ENCODE measurements at places on chromosomes 7 and 10.

GRCh38 chr7:135645296-135645904 lies 16.9 kb upstream of the STMP1 start:
- no peak for DNase-seq

DNA sequence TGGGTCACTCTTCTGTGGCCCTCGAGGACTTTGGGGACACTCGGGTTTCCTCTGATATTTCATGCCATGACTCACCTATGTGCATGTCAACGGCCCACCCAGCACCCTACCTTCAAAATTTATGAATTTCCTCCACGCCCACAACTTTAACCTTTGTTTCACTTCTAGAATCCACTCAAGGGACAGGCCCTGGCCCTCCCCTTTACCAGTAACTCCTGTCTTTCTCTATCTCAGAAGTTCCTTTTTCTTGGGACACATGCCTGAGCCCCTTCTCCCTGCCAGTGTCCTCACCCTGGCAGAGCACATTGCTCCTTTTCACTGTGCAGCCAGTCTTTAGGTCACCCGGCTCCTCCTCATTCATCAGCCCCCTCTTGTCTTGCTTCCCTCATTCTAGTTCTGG lies 282.5 kb upstream of the KLF6 start:
- DNase-seq: no peak

DNA sequence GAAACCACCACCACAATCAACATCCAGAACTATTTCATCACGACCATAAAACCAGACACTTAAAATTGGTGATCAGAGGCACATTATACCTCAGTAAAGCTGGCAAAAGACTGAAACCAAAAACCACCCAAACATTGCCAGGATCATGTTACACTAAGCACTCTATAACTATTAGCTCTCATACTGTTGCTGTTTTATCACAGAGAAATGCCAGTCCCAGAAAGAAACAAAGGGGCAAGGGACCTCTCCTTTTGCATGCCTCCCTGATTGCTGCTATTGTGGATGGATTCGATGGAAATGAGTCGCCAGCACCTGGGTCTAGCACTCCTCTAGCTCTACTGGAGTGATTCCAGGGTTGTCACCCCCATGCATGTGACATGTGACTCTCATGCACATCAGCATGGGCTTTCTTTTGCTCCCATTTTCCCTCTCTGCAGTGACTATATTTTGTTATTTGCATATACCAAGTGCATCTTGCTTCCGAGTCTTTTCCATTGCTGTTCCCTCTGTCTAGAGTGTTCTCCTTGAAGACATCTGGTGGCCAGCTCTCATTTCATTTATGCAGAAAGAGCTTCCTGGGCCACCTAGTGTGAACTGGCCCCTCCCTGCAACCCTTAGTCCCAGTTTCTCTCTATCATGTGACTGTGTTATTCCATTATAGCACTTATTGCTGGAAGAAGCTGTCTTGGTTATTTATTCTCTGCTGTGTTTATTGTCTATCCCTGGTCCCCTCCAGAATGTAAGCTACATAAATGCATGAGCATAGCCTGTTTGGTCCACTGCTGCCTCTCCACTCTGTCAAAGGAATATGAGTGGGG lies 300.6 kb downstream of the PLXNA4 start:
- no peak for DNase-seq

DNA sequence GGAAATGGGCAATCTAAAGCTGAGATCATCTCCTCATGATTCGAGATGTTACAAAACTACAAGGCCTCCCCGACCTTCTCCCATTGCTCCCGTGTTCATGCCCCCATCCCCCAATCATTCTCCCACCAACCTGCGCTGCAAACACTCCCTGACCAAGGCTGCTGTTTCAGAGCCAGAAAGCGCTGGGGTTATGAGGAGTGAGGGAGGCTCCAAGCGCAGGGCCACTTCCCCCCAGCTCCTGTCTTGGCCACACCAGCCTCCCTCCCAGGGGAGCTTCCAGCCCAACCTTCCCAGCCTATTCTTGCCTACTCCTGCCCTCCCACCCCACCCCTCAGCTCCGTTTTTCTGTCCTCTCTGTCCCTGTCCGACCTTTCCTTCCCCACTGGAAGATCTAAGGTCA lies 14.7 kb upstream of the NODAL start:
- no peak for DNase-seq

DNA sequence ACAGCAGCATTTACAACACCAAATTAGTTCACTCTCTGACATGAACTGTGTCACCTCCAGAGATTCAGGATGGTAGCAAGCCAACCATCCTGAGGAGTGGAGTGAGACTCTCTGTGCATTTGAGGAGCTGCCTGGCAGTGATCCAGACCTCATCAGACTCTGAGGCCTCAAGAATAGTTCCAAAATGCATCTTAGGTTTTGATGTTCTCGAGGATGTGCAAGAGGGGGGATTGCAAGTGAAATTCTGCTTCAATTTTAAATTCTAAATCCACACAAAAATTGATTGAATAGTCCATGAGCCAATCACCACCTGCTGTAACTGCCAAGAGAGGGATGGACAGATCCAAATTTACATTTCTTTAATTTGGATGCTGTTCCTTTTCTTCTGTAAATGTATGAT lies 49.7 kb downstream of the SLK start:
- DNase-seq: no peak

- no peak for DNase-seq
Measured at GRCh38 chr7:83640731-83641537, 8.0 kb downstream of the SEMA3E start.

DNA sequence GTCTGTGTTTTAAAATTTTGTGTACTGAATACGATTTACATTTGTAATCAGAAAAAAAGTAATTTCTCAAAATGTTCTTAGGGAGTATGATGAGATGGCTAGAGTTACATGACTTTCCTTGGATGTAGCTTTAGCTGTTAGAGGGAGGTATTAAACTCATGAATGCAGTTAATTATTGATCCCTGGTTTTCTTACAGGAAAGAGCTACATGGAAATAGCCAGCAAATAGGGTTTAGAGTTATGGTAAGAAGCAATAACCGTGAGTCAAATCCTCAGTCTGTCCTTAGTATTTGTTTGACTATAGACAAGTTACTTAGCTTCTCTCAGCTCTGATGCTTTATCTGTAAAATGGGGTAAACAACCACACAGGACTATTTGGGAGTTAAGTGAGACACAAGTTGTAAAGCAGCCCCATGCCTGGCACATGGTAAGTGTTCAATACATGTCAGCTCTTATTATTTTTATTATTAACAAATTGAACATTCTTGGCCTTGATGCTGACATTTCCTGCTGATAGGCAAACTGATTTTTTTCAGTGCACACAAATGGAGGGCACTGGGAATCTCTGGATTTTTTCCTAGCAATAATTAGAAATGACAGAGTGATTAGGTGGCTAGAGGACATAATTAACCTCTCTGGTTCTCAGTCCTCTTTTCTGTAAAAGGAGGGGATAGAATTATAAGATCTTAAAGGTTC lies 204.5 kb upstream of the PHYHIPL start:
- no peak for DNase-seq

DNA sequence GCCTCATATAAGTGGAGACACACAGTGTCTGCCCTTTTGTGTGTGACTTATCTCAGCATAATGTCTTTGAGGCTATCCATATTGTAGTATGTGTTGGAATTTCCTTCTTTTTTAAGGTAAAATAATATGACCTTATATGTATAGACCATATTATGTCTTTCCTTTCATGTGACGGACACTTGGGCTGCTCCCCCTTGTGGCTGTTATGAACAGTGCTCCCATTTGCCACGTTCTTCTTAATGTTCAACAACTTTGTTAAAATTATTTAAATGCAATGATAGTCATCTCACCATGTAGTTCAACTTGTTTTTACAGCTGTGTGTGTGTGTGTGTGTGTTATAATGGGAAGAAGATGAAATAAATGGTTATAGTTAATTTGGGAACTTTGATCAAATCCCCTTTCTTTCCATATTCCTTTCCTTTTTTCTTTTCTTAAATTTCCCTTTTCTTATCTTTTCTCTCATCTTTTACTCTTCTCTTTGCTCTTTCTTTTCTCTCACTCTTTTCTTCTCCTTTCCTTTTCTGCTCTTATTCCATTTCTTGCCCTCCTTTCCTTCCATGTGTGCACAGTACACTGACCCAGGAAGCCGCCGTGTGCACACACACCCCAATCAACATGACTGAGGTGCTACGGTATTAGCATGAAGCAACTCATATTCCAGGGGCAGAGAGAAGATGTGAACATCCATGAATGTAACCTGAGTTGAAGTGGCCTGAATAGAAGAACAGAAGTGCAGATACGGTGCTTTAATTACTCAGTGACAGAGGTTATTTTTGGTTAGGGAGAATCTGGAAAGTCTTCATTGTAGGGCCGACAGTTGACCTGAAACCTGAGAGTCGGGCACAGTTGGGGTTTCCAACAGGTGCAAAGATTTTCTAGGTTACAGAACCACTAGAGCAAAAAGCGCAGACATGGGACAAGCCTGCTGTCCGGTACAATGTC lies 596.6 kb downstream of the SDK1 start:
- DNase-seq: peak; percentile 36

GRCh38 chr7:98834949-98835348 lies 34.9 kb downstream of the TMEM130 start:
- no peak for DNase-seq

GRCh38 chr10:116961406-116962251 lies 43.4 kb downstream of the SHTN1 start:
- peak; percentile 62 for DNase-seq

- no peak for DNase-seq
Measured at GRCh38 chr7:102008535-102009262, 191.3 kb downstream of the CUX1 start.

- no peak for DNase-seq
Measured at GRCh38 chr10:98167191-98167590, 32.7 kb downstream of the R3HCC1L start.

DNA sequence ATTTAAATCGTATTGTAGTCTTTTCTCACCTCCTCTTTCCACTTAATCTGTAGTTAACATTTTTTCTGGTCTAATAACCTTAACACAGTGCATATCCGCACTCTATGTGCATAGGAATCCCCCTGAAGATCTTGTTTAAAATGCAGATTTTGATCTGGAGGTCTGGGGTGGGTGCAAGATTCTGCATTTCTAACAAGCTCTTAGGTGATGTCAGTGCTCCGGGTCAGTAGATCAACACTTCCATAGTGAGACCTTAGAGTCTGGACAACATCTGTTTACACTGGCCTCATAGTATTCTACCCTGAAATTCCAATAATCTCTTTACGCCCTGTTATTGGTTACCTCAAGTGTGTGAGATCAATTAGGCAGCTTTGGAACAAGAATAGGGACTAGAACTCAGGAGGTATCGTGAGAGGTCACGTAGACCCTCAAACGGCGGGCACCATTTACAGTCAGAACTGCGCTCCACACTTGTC lies 434 bp upstream of the PLEKHA8 start:
- peak; percentile 84 for DNase-seq

GRCh38 chr10:14378387-14378960 lies 47.8 kb upstream of the FRMD4A start:
- no peak for DNase-seq

- no peak for DNase-seq
Measured at GRCh38 chr10:91557651-91558111, 75.2 kb downstream of the PPP1R3C start.

- no peak for DNase-seq
Measured at GRCh38 chr10:119940487-119940886, 48.0 kb downstream of the SEC23IP start.

GRCh38 chr7:135558881-135559280 lies 1.2 kb downstream of the NUP205 start:
- DNase-seq: no peak

GRCh38 chr10:86186633-86187032 lies 180.0 kb downstream of the GRID1 start:
- DNase-seq: no peak

- no peak for DNase-seq
Measured at GRCh38 chr7:27901028-27901760, 161.2 kb downstream of the TAX1BP1 start.

DNA sequence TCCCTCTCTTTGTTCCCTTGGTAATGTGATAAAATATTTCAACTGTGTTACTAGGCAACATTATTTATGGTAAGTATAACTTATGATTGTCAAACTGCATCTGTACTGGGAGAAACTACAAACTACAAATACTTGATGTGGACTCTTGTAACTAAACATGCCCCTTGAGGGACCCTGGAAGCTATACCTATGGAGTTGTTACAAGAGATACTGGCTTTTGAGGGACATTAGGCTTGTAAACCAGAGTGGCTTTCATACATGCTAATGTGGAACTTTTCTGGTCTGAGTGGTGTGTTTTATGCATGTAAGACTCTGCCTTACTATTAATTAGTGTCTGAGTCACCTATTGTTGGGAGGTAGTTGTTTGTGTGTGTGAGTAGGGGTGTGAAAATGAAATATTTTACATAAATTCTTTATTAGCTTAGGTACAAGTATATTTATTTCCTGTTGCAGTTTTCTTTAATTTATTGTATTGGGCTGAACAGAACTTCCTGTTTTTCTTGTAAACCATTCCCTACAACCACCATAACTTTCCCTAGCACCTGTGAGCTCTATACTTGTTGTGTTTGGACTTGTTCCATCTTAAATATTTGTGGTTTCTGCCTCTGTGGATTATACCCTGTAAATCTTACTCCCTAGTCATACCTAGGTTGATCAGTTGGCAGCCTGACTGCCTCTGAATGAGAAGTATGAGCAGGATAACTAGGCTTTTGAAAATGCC lies 49.8 kb downstream of the STK31 start:
- peak; percentile 41 for DNase-seq

GRCh38 chr7:36795451-36796021 lies 71.2 kb upstream of the AOAH start:
- DNase-seq: no peak

- DNase-seq: no peak
Measured at GRCh38 chr7:28556025-28556424, 143.7 kb downstream of the CREB5 start.

GRCh38 chr10:75012471-75012870 lies 99.0 kb upstream of the SAMD8 start:
- DNase-seq: no peak
